Endothelial cell of umbilical vein (primary cell): ENCODE measurements at places on chromosomes 6 and 20. TPM values are rescaled to one million over a fixed set of nuclear protein-coding genes. Genes with fewer than 3 reads are reported as not detected.
A peak's percentile ranks its signal among the peaks of the same experiment; 100 is the strongest.

- no peak for DNase-seq
These were observed 262.2 kb downstream of the EYA4 start for GRCh38 chr6:133503336-133503729.

Gene OR2J3
- not detected in 2 replicates for polyA plus RNA-seq

Gene SDC4
- 23.1 and 26.3 TPM in 2 replicates for polyA plus RNA-seq

Gene KIF25
- not detected in 2 replicates for polyA plus RNA-seq

DNA sequence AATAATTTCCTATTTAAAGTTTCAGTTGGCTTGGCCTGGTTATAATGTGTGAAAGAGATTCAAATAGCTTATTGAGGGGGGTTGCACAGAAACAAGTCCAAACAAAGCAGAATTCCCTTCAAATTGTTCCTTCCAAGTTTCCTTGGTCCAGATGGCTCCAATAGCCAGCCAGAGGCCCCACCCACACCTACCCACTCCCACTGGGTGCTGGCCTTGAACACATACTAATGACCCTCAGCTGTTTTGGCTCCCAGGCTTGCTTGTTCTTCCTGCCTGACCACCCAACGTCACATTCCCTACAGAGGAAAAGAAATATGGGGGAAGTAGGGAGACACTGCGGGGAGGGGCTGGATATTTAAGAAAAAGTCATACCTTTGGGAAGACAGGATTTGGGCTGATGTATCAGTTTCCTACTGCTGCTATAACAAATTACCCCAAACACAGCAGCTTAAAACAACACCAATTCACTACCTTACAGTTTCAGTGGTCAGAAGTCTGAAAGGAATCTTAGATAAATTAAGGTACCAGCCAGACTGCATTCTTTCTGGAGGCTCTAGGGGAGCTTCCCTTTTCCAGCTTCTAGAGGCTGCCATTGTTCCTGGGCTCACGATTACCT is 95.7 kb downstream of the COL21A1 start:
- no peak for DNase-seq

- no peak for DNase-seq
These were observed 210.0 kb upstream of the SOX4 start for GRCh38 chr6:21383450-21384085.

Gene RNF182
- polyA plus RNA-seq, result 0.43 and 0.64 TPM in 2 replicates

- peak; percentile 99 for DNase-seq
These were observed 9.6 kb downstream of the DYNLRB1 start for GRCh38 chr20:34525709-34526416.

DNA sequence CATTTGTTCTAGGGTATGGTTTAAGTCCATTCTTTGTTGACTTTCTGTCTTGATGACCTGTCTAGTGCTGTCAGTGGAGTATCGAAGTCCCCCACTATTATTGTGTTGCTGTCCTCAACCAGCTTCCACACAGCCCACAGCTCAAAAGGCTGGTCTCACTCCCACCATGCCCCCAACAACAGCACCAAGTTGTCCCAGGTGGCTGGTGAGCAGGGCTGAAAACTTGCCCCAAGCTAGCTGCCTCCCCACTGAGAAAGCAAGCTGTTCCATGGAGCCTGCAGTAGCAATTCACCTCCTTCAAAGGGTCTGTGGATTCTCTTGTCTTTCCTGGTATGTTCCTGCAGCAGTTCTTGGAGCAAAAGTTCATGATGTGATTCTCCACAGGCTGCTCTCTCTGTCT is 221.0 kb downstream of the SYNDIG1 start:
- no peak for DNase-seq

DNA sequence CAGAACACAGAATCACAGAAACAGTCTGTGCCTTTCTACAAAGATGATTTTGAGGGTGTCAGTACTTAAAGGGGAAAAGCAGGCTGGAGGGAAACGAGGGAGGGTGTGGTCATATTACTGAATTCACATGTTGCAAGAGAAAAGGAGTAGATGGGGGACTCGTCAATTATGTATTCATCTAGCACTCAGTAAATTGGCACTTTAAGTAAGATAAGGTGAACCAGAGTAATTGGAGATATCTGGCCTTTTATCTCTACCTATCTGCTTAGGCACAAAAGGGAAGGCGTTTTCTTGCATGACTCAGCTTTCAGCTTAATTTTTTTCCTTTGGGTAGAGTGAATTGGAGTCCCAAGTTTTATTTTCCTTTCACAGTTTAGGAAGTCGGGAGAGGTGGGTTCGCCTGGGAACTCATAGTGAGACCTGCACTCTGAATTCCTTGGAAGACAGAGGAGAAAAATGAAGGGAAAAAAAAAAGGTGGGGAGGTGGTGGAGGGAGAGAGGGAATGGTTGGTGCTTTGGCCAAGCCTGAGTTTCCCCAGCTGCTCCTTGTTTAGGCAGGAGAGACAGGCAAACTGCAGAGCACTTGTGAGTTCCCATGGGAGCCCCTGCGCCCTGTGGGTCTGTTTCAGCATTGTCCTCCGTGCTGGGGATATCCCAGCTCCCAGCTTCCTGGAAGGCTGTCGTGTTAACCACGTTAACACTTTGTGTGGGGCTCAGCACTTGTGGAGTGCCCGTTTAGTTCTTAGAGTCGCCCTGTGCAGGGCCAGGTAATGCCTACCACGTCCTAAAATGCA is 19.7 kb upstream of the GTSF1L start:
- DNase-seq, result no peak

Gene PGC
- not detected in 2 replicates for polyA plus RNA-seq

Gene C6orf47
- 5.6 and 5.8 TPM in 2 replicates for polyA plus RNA-seq

Gene TTBK1
- 0.06 TPM in 2 replicates for polyA plus RNA-seq

Gene METTL24
- not detected in 2 replicates for polyA plus RNA-seq

Gene AGER
- polyA plus RNA-seq, result 4.6 and 5.1 TPM in 2 replicates

Gene UNC93A
- not detected in 2 replicates for polyA plus RNA-seq

DNA sequence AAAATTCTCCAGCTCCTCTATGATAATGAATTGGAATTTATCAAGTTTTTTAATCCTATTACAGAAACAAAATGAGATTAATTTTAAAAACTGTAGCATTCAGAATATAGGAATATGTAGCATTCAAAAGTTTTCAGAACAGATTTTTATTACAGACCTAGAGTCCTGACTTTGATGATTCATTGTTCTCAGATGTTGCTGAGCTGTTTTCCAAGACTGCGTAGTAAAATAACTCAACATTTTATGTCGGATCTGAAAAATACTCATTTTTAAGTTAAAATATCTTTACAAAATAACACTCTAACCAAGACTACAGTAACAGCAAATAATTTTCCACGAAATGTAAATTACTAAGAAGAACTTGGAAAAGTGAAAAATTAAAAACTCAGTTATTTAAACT is 67.1 kb downstream of the SYCP2 start:
- no peak for DNase-seq

Gene SKIC2
- polyA plus RNA-seq, result 52.8 and 55.8 TPM in 2 replicates

GRCh38 chr6:70685494-70686180 is 18.0 kb downstream of the SMAP1 start:
- no peak for DNase-seq

Gene ME1
- 4.8 and 7.3 TPM in 2 replicates for polyA plus RNA-seq

DNA sequence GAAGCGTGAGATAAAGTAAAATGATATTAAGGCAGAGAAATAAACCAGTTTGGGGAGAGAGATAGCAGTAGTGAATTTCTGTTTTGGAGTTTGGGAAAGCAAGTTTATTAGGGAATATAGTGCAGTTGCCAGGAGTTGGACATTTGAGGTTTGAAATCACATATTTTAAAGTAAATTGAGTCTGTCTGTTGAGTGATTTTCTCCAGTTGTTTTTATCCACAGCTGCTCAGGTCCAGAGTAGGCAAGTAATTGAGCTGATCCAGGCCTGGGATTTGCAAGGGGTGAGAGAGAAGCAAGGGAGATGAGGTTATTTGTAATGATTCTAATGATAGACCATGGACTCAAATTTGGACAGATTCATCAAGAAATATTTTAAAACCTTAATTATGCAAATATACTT is 481.9 kb downstream of the UTRN start:
- no peak for DNase-seq

GRCh38 chr6:43181621-43181941 is 415 bp upstream of the CUL9 start:
- no peak for DNase-seq

Gene FNDC11
- polyA plus RNA-seq, result 1.9 and 3.4 TPM in 2 replicates

GRCh38 chr6:161216616-161217205 is 57.1 kb downstream of the AGPAT4 start:
- DNase-seq, result no peak

DNA sequence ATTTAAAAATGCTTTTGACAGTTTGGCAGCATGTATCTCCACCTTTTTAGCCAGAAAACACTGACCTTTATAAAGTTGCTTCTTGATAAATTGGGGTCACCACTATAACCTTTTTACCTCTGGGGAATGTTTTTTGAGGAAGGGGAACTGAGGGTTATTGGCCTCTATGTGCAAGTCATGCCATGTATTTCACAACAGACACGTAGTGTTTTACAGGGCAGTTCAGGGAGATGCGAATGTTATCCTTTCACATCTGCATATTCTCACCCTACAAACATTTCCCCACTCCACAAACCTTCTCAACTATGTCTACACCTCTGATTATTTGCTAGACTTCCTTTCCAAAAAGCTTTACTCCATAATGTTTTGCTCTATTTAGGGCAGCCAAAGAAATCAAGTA is 17.0 kb upstream of the SLA2 start:
- DNase-seq, result no peak

Gene BIRC7
- not detected in 2 replicates for polyA plus RNA-seq

DNA sequence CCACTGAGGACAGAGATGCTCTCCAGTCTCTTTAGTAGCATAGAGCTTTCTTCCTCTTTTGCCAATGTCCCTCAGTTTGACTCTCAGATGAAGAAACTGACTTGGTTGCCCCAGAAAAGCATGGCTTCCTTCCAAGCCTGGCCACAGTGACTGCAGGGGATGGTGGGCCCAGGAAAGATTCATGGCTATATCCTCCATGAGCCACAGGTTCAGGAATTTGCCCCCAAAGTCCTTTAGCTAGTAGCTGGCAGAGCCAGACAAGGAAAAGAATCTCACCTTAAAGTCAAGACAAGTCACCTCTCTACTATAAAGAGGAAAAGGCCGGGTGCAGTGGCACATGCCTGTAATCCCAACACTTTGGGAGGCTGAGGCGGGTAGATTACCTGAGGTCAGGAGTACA is 43.4 kb downstream of the TRAM2 start:
- no peak for DNase-seq

Gene BACH2
- 1.1 and 1.7 TPM in 2 replicates for polyA plus RNA-seq

Gene PLA2G7
- not detected in 2 replicates for polyA plus RNA-seq

GRCh38 chr20:12434672-12435071 is 517.0 kb downstream of the BTBD3 start:
- DNase-seq, result no peak

DNA sequence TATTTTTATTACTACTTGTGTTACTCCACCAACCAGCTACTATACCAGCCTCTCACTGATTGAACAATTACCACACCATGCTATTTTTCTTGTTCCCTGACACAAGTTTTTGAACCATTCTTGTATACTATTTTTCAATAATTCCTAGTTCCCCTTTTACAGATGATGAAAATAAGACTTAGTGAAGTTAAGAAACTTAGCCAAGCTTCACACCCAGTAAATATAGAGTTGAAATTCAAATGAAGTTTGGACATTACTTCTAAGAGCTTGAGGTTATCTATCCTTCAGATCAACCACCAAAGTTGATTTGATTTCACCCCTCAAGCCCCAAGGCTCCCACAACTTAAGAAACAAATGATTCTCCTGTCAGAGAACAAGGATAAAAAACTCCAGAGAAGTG is 13.1 kb upstream of the BCAS1 start:
- DNase-seq, result no peak

DNA sequence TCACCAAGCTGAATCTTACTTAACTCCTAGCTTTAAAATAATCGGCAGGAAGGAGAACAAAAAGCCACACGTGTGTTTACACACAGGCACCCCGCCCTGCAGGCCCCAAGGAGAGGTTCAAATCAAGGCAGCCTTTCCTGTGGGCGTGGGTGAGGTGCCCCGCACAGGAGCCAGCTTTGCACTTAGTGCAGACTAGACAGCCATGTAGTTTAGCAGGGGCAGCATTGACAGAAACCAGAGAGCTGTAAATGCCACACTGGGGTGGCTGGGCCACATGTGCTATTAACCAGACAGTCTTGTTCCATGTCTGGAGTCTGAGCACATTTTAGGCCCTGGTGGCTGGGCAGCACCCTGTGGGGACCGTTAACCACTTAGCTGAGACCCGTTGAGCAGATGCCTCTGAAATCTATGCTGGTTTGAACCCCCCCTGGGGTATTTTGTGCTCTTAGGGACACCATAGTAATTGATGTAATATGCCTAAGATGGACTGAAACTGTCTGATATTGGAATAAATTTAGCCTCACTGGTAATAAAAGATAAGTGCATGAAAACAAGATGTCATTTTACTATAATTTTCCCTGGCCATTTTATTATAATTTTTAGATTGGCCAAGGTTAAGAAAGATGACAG is 106.4 kb upstream of the KCNG1 start:
- no peak for DNase-seq

- no peak for DNase-seq
These were observed 8.5 kb downstream of the HSPA1B start for GRCh38 chr6:31836047-31836473.

Gene CTAGE9
- polyA plus RNA-seq, result not detected in 2 replicates

- no peak for DNase-seq
These were observed 9.5 kb upstream of the RALY start for GRCh38 chr20:33984182-33984719.

DNA sequence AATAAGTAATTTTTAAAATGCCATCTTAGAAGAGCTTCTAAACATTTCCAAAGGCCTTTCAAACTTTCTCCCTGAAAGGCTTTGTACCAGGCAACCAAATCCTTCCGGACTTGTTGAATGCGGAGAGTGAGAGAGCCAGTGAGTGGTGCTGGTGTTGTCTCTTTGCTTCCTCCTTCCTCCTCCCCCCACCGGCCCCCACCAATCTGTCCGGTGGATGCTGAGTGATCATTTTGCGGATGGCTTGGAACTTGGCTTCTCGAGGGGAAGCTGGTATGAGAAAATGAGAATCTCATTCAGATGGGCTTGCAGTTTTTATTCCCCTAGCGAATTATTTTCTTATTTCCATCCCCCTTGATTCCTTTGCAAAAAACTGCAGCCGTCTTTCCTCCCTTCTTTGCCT is 97.3 kb downstream of the ANKRD60 start:
- DNase-seq, result no peak

DNA sequence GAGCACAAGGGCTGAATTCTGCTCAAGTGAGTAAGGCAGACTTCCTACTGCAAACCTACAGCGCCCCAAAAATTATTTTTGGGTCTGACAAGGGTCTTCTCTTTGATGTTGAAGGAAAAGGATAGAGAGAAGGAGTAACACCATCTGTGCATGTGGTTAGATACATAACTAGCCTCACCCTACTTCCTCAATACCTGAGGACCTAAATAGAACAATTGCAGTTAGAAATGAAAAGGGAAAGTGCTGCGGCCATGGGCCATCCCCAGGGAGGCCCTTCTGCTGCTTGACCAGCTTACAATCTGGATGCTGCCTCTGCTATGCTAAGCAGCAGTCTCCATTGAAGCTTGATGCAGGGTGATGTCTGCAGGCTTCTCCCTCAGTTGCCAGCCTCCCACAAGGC is 63.2 kb upstream of the ARMH2 start:
- no peak for DNase-seq

GRCh38 chr6:89487864-89488263 is 54.9 kb downstream of the ANKRD6 start:
- DNase-seq, result no peak
